Tibial artery (tissue), 4 donors: ENCODE measurements at places on chromosomes 12 and 14.

GRCh38 chr14:70920608-70921007 lies 13.3 kb downstream of the PCNX1 start:
- no peak overlapping the region for H3K27ac ChIP-seq
- H3K4me3 ChIP-seq, result no peak overlapping the region
- no peaks in the 10 kb centered on the region for H3K27me3 ChIP-seq
- DNase-seq, result no peak
- H3K4me1 ChIP-seq, result peaks cover 11% of the 10 kb centered on the region
- no peaks in the 10 kb centered on the region for H3K36me3 ChIP-seq

- no peak overlapping the region for H3K4me3 ChIP-seq
- H3K27me3 ChIP-seq, result no peaks in the 10 kb centered on the region
- no peak overlapping the region for H3K27ac ChIP-seq
- H3K36me3 ChIP-seq, result no peaks in the 10 kb centered on the region
Measured at GRCh38 chr12:132363661-132364347, 34.4 kb upstream of the GALNT9 start.

DNA sequence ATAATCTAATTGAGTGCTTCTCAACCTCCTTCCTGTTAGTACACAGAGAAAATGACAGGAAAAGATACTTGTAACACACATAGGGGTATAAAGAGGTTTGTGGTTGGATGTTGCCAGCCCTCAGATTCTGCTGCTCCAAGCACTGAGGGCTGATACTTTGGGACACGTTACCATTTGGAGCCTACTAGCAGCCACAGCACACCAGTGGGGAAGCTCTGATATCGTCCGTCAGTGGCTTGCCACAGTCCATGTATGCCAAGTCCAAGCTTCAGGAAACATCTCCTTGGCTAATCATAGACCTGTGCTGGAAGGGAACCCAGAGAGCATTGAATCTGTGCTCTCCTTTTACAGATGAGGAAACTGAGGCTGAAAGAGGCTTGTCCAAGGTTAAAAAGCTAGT lies 22.3 kb downstream of the B4GALNT3 start:
- H3K4me3 ChIP-seq, result no peak overlapping the region
- H3K27me3 ChIP-seq, result no peaks in the 10 kb centered on the region
- H3K36me3 ChIP-seq, result no peaks in the 10 kb centered on the region
- peaks cover 24% of the 10 kb centered on the region for H3K4me1 ChIP-seq
- no peak for DNase-seq

DNA sequence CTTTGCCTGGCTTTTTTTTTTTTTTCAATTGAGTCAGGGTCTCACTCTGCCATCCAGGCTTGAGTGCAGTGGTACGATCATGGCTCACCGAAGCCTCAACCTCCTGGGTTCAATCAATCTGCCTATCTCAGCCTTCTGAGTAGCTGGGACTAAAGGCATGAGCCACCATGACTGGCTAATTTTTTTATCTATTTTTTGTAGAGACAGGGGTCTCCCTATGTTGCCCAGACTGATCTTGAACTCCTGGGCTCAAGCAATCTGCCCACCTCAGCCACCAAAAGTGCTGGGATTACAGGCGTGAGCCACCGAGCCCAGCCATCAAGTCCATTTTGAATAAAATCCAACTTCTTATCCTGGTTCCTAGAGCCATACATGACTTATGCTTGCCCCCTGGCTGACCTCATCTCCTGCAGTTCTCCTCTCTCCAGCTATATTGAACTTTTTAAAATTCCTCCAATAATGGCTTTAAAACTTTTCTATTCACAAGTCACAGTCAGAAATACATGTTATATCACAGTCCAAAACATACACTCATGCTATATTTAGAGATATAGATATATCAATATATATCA lies 10.4 kb upstream of the RND1 start:
- H3K4me3 ChIP-seq, result no peak overlapping the region
- no peaks in the 10 kb centered on the region for H3K27me3 ChIP-seq
- H3K27ac ChIP-seq, result no peak overlapping the region
- no peaks in the 10 kb centered on the region for H3K36me3 ChIP-seq
- H3K4me1 ChIP-seq, result no peaks in the 10 kb centered on the region
- no peak for DNase-seq

GRCh38 chr12:67425394-67425793 lies 156.2 kb downstream of the CAND1 start:
- no peaks in the 10 kb centered on the region for H3K4me1 ChIP-seq
- H3K36me3 ChIP-seq, result no peaks in the 10 kb centered on the region
